ENCODE measurements at places on chromosomes 11 and 22.

GRCh38 chr11:12137938-12138731 lies 27.7 kb downstream of the MICAL2 start:
- peak; percentile 82 for DNase-seq

DNA sequence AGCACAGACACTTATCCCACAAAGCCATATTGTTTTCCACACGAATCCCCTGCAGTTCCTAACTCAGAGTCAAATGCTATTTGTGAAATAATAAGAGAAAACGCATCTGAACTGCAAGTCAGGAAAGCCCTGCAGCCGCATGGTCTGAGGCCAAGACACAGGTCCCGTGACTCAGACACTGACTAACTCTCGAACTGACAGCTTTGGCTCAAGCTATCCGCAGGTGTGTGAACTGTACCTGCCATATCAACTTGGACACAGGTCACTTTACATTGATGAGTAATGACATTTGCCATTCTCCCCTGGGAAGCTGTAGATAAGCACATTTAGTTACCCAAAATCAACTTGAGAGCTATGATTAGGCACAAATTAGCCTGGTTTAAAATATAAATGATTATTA lies 34.9 kb upstream of the NFRKB start:
- no peak for DNase-seq

GRCh38 chr11:100752371-100753171 lies 65.5 kb downstream of the ARHGAP42 start:
- DNase-seq, result no peak

- no peak for DNase-seq
Measured at GRCh38 chr11:63551889-63552266, 11.3 kb downstream of the PLAAT2 start.
